Fibroblast of lung (primary cell): ENCODE measurements at places on chromosomes 12 and 14. TPM values are rescaled to one million over a fixed set of nuclear protein-coding genes. Genes with fewer than 3 reads are reported as not detected.

Gene LRP1-AS
- not detected in 2 replicates for total RNA-seq

Gene GUCY2C
- not detected in 2 replicates for total RNA-seq

DNA sequence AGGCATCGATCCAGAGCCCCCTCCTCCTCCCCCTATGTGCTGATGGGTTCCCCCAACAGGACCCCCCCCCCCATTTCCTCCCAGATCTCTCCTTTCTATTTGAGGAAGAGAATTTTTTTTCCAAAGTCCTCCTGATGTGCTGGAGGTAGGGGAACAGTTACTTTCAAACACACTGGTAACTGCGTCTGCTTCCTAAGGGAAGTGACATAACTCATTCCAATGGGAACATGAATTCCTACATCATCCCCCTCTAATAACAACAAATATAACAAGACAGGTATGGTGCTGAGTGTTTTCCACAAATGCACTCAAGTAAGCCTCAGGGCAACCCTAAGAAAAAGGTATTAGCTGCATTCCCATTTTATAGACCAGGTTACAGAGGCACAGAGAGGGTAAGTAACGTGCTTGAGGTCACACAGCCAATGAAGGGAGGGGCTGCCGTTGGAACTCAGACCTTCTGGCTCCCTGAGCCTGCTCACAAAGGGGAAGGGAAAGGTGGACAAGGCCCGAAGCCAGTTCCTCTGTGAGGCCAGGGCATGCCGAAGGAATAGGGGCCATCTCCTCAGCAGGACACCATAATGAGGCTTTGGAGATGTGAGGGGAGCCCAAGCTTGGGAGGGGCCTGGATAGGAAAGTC, 121.1 kb upstream of the NCOR2 start:
- H3K36me3 ChIP-seq, result no peaks in the 10 kb centered on the region
- DNase-seq, result peak; percentile 51
- H3K4me1 ChIP-seq, result peaks cover 20% of the 10 kb centered on the region
- no peak overlapping the region for H3K27ac ChIP-seq

Gene RNFT2
- 2.3 and 3.1 TPM in 2 replicates for total RNA-seq

GRCh38 chr12:43733687-43734086, 24.9 kb downstream of the PUS7L start:
- peaks cover 3% of the 10 kb centered on the region for H3K36me3 ChIP-seq
- H3K27me3 ChIP-seq, result no peaks in the 10 kb centered on the region
- H3K27ac ChIP-seq, result no peak overlapping the region
- peaks cover 5% of the 10 kb centered on the region for H3K4me1 ChIP-seq
- no peak for DNase-seq

Gene FSCB
- total RNA-seq, result not detected in 2 replicates

Gene EDDM3A
- not detected in 2 replicates for total RNA-seq

DNA sequence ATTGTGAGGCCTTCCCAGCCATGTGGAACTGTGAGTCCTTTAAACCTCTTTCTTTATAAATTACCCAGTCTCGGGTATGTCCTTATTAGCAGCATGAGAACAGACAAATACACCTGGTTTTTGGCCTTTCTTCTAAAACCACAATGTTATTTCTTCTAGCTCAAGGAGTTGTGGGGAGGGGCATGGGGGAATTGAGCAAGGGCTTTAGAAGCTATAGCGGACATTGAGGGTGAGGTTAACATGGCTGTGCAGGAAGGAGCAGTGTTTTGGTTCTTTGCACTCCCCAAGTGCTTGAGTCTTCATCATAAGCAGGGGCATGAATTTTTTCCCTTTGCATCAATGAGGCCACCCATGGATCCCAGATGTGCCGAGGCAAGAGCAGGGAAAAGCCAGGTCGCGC, 86.8 kb downstream of the SPRING1 start:
- H3K36me3 ChIP-seq, result no peaks in the 10 kb centered on the region
- peaks cover 17% of the 10 kb centered on the region for H3K27me3 ChIP-seq
- no peaks in the 10 kb centered on the region for H3K4me1 ChIP-seq
- no peak overlapping the region for H3K27ac ChIP-seq

GRCh38 chr14:91867316-91867988, at the start of gene TC2N:
Gene TC2N, minus strand, starts transcription at chr14:91867536. Its CDS starts 53,767 bp downstream, at chr14:91813769.
- no peak for DNase-seq
- H3K36me3 ChIP-seq, result no peaks in the 10 kb centered on the region
- H3K27ac ChIP-seq, result no peak within 1 kb of the TSS
- peaks cover 3% of the 10 kb centered on the region for H3K4me1 ChIP-seq

DNA sequence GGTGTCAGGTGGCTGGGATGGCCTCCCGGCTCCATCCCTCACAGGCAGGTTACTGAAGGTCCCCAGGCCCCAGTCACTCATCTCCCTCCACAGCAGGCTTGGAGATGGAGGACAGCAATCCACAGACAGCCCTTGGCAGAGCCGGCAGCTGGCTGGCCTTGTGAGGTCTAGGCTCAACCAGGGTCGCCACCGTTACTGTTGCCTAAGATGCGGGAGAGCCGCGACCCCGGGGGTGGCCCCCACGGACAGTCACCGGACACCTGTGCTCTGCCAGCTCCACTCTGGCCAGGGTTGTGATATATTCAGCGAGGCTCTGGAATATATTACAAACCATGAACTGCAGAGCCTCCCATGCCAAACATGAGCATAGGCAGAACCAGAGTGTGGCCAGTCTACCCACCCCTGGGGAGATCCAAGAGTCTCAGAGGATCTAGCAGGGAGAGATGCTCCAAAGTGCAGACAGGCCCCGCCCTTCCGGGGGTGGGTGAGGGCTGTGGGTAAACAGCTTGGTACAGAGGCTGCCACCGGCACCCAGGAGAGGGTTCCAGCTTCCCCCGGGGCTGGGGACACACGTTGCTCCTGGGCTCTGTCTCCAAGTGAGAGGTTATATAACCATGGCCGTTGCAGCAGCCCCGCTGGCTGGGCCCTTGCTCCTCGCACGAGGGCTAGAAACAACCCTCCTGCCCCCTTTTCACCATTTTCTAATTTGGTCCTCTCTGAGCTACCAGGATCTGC, 55.9 kb upstream of the DIO3 start:
- H3K4me3 ChIP-seq, result no peak overlapping the region
- H3K36me3 ChIP-seq, result no peaks in the 10 kb centered on the region
- H3K27ac ChIP-seq, result no peak overlapping the region
- H3K27me3 ChIP-seq, result no peaks in the 10 kb centered on the region
- no peak for DNase-seq

DNA sequence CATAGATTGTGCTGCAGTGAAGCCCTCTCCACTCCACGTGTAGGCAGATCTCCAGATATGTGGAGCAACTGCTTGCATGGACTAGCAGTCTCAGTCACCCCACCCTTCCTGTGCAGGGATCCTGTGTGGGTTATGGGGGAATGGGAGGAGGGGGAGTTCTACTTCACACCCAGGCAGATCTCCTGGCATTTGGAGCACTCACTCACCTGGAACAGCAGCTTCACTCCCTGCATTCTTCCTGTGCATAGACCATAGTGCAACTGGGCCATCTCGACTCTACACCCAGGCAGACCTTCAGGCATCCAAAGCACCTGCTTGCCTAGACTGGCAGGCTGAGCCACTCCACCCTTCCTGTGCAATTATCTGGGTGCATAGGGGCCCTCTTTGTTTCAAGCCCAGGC, 96.0 kb upstream of the PCED1B start:
- H3K4me3 ChIP-seq, result no peak overlapping the region
- no peaks in the 10 kb centered on the region for H3K36me3 ChIP-seq
- no peaks in the 10 kb centered on the region for H3K4me1 ChIP-seq
- no peaks in the 10 kb centered on the region for H3K27me3 ChIP-seq
- no peak for DNase-seq
- H3K27ac ChIP-seq, result no peak overlapping the region

GRCh38 chr14:89540830-89541470, 123.9 kb upstream of the FOXN3 start:
- peak overlapping the region; percentile 54 for H3K27ac ChIP-seq
- no peaks in the 10 kb centered on the region for H3K36me3 ChIP-seq
- H3K4me1 ChIP-seq, result peaks cover 8% of the 10 kb centered on the region
- peak; percentile 93 for DNase-seq
- H3K4me3 ChIP-seq, result no peak overlapping the region
- H3K27me3 ChIP-seq, result no peaks in the 10 kb centered on the region

GRCh38 chr12:50110762-50111351, 1.2 kb upstream of the COX14 start:
- H3K36me3 ChIP-seq, result no peaks in the 10 kb centered on the region
- H3K4me3 ChIP-seq, result no peak overlapping the region
- H3K27me3 ChIP-seq, result peaks cover 2% of the 10 kb centered on the region
- H3K4me1 ChIP-seq, result peaks cover 14% of the 10 kb centered on the region

GRCh38 chr12:818733-819132, 66.4 kb downstream of the WNK1 start:
- H3K36me3 ChIP-seq, result peaks cover 3% of the 10 kb centered on the region
- H3K4me1 ChIP-seq, result peaks cover 5% of the 10 kb centered on the region
- DNase-seq, result no peak
- H3K4me3 ChIP-seq, result no peak overlapping the region

Gene DTD2
- 34.7 and 40.8 TPM in 2 replicates for total RNA-seq

- H3K4me1 ChIP-seq, result no peaks in the 10 kb centered on the region
- H3K4me3 ChIP-seq, result no peak overlapping the region
- peak; percentile 41 for DNase-seq
- H3K27me3 ChIP-seq, result no peaks in the 10 kb centered on the region
- no peak overlapping the region for H3K27ac ChIP-seq
These were observed 163.4 kb downstream of the GARIN6 start for GRCh38 chr12:99810718-99811593.

Gene RIPK3
- total RNA-seq, result 0.26 and 0.33 TPM in 2 replicates

- no peak for DNase-seq
- H3K36me3 ChIP-seq, result no peaks in the 10 kb centered on the region
- peak overlapping the region; percentile 96 for H3K27ac ChIP-seq
- H3K27me3 ChIP-seq, result no peaks in the 10 kb centered on the region
These were observed 84.0 kb downstream of the SAMD4A start for GRCh38 chr14:54650959-54651351.

DNA sequence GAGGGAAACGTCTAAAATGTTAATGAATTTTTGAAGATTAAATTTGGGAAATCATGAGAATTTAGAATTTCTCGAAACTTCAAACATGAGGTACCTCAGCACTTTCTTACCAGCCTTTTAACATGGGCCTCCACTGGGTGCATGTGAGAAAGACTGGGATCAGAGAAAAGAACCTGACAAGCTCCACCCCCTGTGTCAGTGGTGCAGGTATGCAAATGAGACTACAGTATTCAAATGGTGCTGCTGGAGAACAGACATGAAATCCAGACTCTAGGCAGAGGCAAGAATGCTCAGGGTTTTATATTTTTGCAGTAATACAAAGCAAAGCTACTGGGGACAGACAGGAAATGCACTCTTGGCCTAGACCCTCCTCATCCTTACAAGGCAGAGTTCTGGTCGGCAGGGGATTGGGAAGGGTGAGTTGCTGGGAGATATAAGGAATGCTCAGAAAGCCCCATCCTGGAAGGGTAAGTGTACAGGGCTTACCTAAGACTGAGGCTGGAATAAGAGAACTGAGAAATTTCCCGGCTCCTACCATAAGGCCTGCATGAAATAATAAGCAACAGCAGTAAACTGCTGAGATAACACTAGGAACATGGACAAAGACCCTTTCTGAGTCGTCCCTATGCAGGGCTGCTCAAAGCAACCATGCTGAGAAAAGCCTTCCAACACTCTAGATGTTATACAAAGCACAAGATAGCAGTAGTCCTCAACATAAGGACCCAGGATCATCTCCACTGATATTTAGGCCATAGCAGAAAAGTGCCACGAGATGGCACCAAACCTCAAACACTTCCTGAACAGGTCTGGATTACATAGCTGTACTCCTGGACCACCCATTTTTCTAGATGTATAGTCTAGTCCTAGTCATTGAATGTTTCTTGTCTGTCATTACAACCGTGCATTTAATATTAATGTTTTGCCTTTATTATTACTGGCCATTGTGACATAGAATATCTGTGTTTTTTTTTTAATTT, 260.8 kb downstream of the RASSF9 start:
- H3K36me3 ChIP-seq, result no peaks in the 10 kb centered on the region
- H3K27ac ChIP-seq, result no peak overlapping the region
- peak; percentile 66 for DNase-seq
- no peak overlapping the region for H3K4me3 ChIP-seq
- H3K4me1 ChIP-seq, result no peaks in the 10 kb centered on the region

GRCh38 chr12:51678086-51678724, 87.2 kb downstream of the SCN8A start:
- DNase-seq, result peak; percentile 62
- no peaks in the 10 kb centered on the region for H3K4me1 ChIP-seq
- no peaks in the 10 kb centered on the region for H3K27me3 ChIP-seq

DNA sequence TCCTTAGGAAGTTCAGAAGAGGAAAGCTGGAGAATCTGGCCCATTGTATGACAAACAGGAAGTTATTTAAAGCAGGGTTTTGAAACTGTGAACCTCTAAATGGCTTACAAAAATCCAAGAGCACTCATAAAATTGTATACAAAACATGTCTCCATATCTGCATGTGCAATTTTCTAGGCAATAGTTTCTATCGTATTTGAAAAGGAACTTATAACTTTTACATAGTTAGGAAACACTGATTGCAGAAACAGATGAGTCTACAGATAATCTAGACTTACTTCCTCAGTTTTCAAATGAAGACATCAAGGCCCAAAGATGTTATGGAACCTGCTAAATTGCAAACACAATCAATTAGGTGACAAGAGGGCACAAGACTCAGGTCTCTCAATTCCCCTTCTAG, 53.3 kb upstream of the ETV6 start:
- no peak overlapping the region for H3K27ac ChIP-seq
- H3K4me1 ChIP-seq, result no peaks in the 10 kb centered on the region
- DNase-seq, result no peak
- no peak overlapping the region for H3K4me3 ChIP-seq

Gene GSKIP
- total RNA-seq, result 27.7 and 30.2 TPM in 2 replicates

- no peak overlapping the region for H3K27ac ChIP-seq
- no peaks in the 10 kb centered on the region for H3K4me1 ChIP-seq
- no peaks in the 10 kb centered on the region for H3K27me3 ChIP-seq
- H3K4me3 ChIP-seq, result no peak overlapping the region
- H3K36me3 ChIP-seq, result no peaks in the 10 kb centered on the region
- DNase-seq, result no peak
These were observed 361.0 kb downstream of the DPF3 start for GRCh38 chr14:72532686-72533454.

- no peak overlapping the region for H3K27ac ChIP-seq
- H3K27me3 ChIP-seq, result no peaks in the 10 kb centered on the region
- H3K36me3 ChIP-seq, result no peaks in the 10 kb centered on the region
- H3K4me3 ChIP-seq, result no peak overlapping the region
- H3K4me1 ChIP-seq, result no peaks in the 10 kb centered on the region
- DNase-seq, result no peak
These were observed 361.3 kb upstream of the TMTC1 start for GRCh38 chr12:30144777-30145683.

Gene HOMEZ
- total RNA-seq, result 3.3 and 4.6 TPM in 2 replicates

DNA sequence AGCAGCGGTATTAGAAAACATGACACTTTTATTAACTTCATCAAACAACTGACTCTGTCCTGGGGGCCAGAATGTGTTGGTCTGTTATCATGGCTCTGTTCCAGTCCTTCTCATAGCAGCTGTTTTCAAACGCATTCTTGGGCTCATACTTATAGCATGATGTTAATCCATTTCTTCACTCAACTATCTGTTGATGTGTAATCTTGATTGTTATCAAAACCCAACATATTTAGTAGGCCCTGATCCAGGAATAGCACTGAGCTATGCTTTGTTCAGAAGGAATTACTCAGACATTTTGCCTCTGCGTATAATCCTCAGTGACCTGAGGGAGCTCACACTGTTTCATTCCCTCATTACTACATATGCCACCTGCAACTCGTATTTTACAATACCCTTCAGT, 315.9 kb downstream of the BMP4 start:
- H3K27ac ChIP-seq, result no peak overlapping the region
- no peaks in the 10 kb centered on the region for H3K36me3 ChIP-seq
- H3K27me3 ChIP-seq, result no peaks in the 10 kb centered on the region
- H3K4me1 ChIP-seq, result no peaks in the 10 kb centered on the region
- no peak overlapping the region for H3K4me3 ChIP-seq
- DNase-seq, result peak; percentile 47
